ENCODE measurements at places on chromosomes 2 and 18.
A peak's percentile ranks its signal among the peaks of the same experiment; 100 is the strongest.

GRCh38 chr2:86140969-86141392 lies 34.9 kb downstream of the PTCD3 start:
- no peak for DNase-seq

DNA sequence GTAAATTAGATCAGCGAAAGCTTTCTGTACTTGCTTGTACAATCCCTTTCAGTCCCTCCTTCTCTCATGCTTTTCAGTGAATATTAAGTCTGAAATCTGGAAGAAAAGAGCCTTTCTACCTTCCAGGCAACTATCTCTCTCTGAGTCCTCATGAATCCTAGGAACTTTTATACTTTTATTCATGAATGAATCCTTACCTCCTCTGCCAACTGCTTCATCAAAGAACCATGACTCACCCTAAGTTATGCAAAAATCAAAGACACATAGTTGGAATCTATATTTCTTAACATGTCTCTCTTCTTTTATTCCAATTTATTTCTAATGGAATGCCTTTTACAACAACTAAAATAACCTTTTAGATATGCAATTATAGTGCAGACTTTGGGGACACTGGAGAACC lies 394.2 kb downstream of the CLIP4 start:
- DNase-seq: no peak

GRCh38 chr2:121519732-121520640 lies 10.7 kb upstream of the RNU4ATAC start:
- no peak for DNase-seq

GRCh38 chr18:28854964-28855363 lies 678.0 kb upstream of the CDH2 start:
- DNase-seq: no peak

- DNase-seq: no peak
Measured at GRCh38 chr18:23825978-23826405, 136.7 kb downstream of the LAMA3 start.

- no peak for DNase-seq
Measured at GRCh38 chr2:233422649-233423551, 68.6 kb downstream of the DGKD start.

DNA sequence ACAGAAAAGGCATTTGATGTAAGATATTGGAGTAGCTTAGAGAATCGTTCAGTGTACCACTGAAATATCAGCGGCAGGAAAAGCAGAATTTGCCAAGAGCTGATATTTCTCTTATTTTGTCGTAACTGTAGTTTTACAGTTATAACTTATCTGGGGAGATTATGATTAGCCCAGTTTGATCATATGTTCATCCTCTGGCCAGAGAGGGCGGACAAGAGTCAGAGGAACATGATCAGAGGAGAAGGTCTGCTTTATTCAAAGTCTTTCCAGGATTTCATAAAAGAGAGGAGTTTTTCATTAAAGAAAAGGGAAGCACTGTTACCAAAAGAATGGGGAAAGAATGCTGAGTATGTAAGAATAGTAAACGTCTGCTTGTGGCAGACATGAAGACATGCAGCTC lies 1655.6 kb downstream of the DPP10 start:
- no peak for DNase-seq

DNA sequence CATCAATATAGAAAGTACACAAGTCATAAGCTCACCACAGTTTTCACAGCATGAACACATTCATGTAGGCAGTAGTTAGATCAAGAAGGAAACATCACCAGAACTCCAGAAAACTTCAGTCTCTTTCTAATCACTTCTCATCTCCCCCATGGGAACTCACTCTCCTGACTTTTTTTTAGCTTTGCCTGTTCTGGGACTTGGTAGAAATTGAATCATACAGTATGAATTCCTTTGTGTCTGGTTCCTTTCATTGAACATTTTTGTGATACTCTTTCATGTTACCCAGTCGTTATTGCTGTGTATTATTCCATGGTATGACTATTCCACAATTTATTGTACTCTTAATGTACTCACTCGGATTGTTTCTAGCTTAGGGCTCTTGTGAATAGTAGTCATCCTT lies 160.2 kb downstream of the TAF4B start:
- no peak for DNase-seq

DNA sequence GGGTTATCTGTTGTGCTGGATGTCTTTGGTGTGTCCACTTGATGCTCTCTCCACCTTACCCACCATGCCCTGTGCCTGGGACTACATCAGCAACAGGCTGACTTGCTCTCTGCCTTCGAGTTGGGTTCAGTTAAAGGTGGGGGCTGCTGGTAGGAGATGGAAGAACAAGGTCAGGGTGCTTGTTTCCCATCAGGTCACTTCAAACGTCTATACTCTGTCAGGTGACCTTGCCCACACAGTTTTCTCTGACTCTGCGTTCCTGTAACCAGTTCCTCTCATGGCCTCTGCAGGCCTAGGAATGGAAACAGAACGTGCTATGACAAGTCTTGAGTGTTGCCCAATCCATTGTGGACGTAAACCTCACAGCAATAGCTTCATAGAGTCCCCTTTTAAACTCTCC lies 38.4 kb upstream of the PAPOLG start:
- no peak for DNase-seq

DNA sequence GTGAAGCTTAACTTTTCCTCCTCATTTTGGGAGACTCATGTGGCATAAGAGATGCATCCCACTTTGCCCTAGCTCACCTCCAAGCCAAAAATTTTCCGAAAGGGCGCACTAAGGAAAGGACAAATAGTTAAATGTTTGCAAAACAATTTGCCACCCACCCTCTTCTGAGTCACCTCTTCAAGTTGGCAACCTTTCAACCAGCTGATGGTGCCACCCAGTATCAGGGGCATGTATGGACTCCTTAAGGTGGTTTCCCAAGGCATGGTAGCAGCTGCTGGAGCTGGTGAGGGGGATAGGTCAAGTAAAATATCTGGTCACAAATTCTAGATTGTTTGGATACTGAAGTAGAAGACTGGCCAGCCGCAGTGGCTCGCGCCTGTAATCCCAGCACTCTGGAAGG lies 17.2 kb upstream of the ITGAV start:
- no peak for DNase-seq

DNA sequence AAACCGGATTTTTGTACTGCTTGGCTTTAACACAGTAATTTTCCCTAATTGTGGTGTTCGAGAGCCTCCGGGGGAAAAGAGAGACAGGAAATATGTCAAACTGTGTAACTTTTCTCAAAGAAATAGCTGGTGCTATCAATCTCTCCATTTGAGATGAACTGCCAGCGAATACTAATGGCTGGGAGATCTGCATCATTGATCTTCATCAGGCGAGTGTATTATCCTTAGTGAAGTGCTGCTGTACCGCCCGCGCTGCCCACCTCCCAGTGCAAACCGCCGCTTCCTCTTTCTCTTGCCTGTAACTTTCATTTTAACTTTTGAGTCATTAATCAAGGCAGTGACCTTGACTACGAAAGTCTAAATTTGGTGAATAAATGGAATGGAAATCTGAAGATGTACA lies 246.1 kb upstream of the ST6GAL2 start:
- no peak for DNase-seq

- DNase-seq: no peak
Measured at GRCh38 chr2:11348209-11348749, 3.8 kb upstream of the ROCK2 start.

DNA sequence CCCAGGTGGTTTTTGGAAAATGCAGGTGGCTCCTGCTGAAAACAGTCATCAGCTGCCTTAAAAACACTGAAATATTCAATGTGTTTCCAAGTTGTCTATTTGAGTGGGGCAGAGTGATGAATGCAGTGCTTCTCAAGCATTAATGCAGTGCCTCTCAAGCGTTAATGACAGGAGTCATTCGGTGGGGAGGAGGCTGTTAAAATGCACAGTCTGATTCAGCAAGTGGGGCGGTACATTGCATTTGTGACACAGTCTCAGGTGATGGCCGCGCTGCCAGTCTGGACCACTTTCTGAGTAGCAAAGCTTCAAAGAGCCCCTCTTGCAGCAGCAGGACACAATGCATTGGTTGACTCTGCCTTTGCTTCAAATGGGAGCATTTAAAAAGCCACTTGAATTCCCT lies 231.4 kb upstream of the RGPD4 start:
- DNase-seq: no peak

- no peak for DNase-seq
Measured at GRCh38 chr2:95069465-95069864, 44.0 kb downstream of the MAL start.

GRCh38 chr2:68796295-68796905 lies 61.8 kb downstream of the ARHGAP25 start:
- peak; percentile 33 for DNase-seq

DNA sequence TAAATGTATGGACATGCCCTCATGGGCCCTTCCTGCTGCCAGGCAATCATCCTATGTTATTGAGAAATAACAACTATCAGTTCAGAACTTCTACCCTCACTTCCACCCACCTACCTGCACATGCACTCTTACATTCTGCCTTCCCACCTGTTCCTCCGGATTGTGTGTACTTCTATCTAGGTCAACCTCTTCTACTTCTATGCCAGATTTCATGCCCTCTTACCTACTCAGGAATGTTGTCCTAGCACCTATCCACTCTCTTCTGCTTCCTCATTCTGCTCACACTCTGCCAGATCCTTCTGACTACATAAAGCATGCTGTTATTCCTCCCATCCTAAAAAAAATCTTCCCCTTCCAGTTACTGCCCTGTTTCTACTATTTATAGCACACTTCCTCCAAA lies 333.5 kb downstream of the IRS1 start:
- no peak for DNase-seq

GRCh38 chr18:39455285-39455684 lies 1889.7 kb upstream of the CELF4 start:
- no peak for DNase-seq

DNA sequence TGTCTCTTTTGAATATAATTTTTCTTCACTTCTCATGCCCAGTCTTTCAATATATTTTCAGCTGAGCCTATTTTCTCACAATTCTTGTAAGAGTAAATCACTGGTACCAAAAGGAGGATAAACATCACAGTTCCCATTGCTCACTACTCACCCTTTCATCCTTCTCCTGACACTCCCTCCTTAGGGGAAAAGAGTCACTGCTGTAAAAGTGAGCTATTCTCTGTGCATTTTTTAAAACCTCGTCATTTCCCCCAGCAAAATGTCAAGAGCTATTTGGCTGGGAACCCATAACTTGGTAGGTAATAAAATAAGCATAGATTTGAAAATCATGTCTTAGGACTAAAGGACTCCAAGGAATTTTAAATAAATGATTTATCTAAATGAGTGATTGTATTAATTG lies 340.1 kb upstream of the GYPC start:
- no peak for DNase-seq

DNA sequence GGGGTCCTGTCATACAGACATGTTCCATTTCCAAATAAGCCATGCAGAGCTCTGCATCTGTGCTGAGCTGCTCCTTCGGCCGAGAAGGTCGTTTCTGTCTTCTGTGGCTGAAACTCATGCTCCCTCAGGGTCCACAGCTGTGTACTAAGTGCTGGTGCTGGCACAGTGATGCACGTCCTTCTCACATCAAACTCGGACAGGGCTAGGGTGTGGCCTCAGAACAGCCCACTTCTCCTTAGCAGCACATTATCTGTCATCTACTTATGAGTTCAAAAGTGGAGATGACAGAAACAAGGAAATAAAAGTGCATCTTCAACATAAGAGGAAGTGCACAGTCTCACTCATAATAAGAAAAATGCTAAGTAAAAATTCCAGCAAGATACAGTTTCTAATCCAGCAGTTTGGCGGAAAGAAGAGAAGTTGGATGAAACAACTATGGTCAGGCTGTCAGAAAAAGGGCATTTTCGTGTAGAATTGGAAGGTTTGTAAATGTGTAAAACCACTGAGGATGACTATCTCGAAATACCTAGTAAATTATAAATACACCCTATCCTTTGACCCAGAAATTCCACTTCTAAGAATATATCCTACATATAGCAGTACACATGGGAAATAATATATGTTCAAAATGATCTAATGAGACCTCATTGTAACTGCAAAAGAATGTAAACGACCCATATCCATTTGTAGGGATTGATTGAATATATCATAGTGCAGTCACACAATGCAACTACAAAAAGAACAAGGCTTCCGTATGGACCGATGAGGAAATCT lies 53.7 kb upstream of the APCDD1 start:
- DNase-seq: peak; percentile 3

DNA sequence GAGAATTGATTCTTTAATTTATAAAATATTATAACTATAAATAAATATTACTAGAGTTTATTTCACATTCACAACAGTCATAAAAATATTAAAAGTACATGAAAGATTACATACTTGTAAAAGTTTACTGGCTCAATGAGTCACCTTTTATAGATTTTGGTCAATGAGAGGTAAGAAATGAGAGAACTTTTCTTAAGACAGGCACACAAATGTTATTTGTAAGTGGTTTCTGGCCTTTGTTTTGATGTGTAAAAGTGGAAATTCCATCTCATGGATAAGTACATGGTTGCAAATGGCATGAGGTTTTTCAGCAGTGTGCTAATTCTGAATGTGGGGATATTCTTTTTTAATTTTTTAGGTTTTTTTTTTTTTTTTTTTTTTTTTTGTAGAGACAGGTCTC lies 63.8 kb downstream of the TTC27 start:
- no peak for DNase-seq

- no peak for DNase-seq
Measured at GRCh38 chr2:229566370-229566769, 148.0 kb downstream of the DNER start.

GRCh38 chr2:119333833-119334232 lies 32.8 kb downstream of the C2orf76 start:
- DNase-seq: no peak

DNA sequence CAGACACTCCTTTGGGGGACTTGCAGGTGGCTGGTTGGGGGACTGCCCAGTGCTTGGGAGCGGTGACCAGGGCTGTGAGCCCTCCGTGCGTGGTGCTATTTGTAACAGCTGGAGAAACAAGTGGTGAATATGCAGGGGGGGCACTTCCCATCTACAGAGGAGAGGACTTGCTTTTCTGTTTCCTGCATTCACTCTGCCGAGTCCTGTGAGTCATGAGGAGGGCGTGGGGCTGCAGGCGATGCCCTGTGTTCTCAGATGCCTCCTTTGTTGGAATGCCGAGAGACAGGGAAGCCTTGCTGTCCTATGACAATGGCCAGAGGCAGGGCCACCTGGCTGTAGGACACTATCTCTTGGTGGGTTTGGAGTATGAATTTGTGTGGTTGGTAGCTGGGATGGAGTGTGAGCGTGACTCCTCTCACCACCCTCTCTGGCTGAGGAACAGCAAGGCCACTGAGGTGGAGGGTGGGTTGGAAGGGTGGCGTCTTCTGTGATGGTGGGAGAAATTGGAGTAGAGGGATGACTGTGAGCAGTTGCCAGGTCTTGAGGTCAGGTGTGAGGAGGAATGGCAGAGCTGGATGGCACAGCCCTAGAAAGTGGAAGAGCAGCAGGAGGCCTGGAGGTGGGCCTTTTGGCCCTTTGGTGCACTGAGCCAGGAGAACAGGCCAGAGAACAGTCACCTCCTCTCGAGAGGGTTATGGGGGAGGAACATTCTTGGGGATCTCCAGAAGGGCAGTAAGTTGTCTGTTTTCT lies 24.3 kb downstream of the FHOD3 start:
- DNase-seq: no peak

DNA sequence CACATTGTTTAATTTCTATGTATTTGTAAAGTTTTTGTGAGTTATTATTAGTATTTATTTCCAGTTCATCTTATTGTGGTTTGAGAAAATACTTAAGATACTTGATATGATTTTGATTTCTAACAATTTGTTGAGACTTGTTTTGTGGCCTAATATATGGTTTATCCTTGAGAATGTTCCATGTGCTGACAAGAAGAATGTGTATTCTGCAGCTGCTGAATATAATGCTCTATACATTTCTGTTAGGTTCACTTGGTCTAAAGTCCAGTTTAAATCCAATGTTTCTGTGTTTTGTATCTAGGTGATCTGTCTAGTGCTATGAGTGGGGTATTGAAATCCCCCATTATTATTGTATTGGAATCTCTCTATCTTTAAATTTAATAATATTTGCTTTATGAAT lies 201.3 kb downstream of the FSIP2 start:
- DNase-seq: no peak

Measured in CD4-positive, alpha-beta T cell treated with Interleukin-15 for 4 hours (primary cell).